NCI-H2081 (cell line): ENCODE measurements at places on chromosomes 5 and 9.

DNA sequence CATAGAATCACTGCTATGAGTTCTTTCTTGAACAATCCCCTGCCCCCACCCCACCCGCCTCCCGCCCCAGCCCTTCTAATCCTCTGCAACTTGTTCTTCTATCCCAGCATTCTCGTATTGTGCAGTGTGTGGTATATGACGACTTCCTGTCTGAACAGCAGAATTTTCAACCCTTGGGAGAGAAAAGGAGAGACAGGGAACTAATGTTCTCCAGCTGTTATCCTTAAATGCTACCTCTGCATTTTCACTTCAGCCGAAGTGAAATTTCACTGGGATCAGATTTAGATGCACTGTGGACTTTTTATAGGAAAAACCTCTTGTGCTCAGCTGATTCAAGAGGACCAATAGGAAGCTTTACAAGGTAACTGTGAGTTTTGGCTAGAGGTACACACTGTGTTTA lies 2.2 kb downstream of the FBXL7 start:
- DNase-seq, result no peak

GRCh38 chr5:22250528-22250927 lies 602.6 kb downstream of the CDH12 start:
- no peak for DNase-seq

GRCh38 chr5:35617435-35618303 lies at the start of gene SPEF2:
Gene SPEF2, plus strand, starts transcription at chr5:35617863. Its CDS starts 135 bp downstream, at chr5:35617998.
- peak; percentile 76 for DNase-seq

DNA sequence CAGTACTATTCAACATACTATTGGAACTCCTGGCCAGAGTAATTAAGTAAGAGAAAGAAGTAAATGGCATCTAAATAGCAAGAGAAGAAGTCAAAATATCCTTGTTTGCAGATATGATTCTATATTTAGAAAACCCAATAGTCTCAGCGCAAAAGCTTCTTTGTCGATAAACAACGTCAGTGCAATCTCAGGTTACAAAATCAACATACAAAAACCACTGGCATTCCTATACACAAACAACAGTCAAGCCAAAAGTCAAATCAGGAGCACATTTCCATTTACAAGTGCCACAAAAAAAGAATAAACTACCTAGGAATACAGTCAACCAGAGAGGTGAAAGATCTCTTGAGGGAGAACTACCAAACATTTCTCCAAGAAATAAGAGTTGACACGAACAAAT lies 1901.9 kb upstream of the ACO1 start:
- no peak for DNase-seq

DNA sequence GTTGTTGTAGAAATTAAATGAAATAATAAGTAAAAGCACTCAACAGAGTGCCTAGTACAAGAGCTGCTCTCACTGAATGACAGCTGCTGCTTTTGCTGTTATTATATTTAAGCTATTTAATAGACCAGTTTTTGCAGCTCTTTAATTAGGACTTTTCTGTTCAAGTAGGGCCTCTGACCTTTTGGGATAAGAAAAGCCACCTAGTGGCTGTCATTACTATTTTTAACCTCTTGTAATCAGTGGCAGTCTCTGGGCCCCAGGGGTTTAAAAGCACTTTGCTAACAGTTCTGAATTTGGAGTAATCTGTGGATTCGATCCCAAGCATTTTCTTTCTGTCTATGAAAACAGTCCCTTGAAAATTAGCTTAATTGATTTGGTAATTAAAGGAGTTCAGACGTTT lies 121.1 kb downstream of the NUDT12 start:
- no peak for DNase-seq

- no peak for DNase-seq
These were observed 405.4 kb downstream of the ZSWIM6 start for GRCh38 chr5:61737301-61737963.

GRCh38 chr5:181160152-181160754 lies 12.9 kb downstream of the OR2V2 start:
- DNase-seq, result peak; percentile 8

DNA sequence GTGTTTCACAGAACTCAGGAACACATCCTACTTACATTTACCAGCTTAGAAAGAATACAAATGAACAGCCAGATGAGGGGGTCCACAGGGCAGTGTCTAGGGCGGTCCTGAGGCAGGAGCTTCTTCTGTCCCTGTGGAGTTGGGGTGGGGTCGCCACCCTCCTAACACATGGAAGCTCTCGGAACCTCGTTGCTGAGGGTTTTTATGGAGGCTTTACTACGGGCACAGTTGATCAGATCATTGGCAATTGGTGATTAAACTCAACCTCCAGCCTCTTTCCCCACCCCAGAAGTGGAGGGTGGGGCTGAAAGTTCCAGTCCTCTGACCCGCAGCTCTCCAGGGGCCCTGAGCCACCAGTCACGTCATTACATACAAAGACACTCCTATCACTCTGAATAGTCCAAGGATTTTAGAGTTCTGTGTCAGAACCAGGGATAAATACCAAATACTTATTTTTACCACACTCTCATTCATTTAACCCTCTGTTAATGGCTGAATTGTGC lies 156.9 kb downstream of the COL23A1 start:
- DNase-seq, result no peak

GRCh38 chr5:56450766-56451165 lies 217.6 kb upstream of the ANKRD55 start:
- no peak for DNase-seq

DNA sequence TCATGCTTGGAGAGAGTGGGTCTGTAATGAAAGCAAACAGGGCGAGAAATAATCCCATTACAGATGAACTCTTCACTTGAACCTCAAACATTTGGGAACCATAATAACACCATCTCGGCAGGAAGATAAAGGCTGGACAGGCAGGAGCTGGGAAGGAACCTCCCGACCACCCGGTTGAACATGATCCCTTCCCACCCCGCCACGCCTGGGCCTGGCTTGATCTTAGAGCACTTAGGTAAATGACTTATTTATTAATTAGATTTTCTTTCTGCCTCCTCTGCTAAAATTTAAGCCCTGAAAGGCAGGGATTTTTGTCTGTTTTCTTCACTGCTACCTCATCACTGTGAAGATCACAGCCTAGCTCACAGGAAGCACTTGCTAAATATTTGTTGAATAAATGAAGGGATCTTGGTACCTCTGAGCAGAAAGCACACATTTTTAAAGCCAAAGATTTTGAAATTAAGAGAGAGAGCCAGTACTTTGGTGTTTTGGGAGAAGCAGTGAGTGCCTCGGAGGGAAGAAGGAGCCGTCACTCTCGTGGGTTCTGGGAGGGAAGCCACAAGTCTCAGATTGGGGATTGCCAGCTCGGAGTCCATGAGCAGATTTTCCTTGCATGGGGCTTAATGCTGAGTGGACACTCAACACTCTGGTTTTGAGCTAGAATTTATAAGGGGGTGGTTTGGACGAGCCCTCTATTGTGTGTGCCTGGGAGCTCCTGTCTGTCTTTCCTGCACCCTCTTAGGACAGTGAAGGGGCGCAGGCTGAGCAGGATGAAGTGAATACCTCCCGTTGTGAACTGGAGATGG lies 133.3 kb downstream of the MACROH2A1 start:
- no peak for DNase-seq

DNA sequence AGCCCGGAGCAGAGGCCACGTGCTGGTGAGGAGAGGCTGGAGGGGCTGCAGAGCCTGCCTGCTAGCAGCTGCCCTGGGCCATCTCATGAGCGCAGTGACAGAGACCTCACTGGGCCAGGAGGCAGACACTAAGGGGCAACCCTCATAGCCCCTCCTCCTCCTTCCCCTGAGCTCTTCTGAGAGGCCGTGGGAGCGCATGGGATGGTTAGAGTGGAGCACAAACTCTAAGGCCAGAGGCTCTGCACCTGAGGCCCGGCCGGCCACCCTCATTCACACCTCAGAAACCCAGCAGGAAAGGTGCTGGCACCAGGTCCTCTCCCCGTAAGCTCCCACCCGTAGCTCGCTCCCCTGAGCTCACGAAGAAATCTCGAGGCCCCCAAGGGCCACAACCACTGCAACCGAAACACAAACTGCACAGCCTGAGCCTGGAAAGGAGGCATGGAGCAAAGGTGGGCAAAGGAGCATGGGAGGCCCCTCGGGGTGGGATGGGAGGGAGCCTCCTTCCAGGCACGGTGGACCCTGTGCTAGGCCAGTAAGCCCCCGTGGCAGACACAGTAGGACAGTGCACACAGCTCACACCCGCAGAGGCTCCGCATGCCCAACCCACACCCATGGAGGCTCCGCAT lies 17.7 kb downstream of the CAMSAP1 start:
- no peak for DNase-seq

- no peak for DNase-seq
These were observed 71.5 kb upstream of the PALM2AKAP2 start for GRCh38 chr9:109708451-109708945.

DNA sequence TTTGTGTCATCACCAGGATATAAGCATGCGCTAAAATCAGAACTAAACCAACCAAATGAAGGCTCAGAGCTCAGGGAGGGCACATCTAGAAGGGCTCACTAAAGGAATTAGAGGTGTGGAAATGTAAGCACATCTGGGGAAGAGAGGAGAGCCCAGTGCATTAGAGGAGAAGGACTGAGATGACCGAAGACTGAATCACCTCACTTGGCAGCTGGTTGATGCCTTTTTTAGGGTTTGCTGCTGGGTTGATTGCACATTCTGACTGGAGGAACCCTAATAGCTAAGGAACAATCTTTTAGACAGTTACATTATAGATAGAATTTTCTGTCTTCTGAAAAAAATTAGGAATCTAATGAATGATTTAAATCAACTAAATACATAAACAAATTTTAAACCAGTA lies 8.2 kb upstream of the IFNA21 start:
- no peak for DNase-seq

DNA sequence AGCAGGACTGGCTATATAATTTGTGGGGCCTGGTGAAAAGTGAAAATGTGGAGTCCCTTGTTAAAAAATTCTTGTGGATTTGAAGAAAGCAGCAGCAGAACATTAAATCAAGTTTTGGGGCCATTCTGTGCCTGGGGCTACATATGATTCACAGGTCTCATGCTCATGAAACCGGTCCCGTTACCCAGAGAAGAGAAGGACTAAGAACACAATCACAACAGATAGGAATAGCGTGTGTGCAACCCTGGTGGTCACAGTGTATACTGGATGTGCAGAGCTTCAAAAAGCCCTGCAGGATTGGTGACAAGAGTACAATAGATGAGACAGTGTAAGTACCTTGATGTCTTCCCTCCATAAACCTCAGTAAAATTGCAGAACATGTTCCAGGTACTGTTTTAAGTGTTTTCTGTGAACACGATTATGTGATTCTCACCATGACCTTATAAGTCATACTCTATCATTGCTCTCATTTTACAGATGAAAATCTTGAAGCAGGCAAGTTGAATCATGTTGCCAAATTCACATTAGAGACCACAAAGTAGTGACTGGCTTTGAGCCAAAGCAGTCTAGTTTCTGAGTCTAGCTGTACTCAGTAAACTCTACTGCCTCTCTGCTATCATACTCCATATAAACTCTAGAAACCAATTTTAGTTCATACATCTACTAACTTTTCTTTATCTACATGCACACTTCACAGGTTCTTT lies 636.5 kb downstream of the TAF11L14 start:
- DNase-seq, result no peak

- no peak for DNase-seq
These were observed 177.2 kb upstream of the TUT7 start for GRCh38 chr9:86531273-86531970.

DNA sequence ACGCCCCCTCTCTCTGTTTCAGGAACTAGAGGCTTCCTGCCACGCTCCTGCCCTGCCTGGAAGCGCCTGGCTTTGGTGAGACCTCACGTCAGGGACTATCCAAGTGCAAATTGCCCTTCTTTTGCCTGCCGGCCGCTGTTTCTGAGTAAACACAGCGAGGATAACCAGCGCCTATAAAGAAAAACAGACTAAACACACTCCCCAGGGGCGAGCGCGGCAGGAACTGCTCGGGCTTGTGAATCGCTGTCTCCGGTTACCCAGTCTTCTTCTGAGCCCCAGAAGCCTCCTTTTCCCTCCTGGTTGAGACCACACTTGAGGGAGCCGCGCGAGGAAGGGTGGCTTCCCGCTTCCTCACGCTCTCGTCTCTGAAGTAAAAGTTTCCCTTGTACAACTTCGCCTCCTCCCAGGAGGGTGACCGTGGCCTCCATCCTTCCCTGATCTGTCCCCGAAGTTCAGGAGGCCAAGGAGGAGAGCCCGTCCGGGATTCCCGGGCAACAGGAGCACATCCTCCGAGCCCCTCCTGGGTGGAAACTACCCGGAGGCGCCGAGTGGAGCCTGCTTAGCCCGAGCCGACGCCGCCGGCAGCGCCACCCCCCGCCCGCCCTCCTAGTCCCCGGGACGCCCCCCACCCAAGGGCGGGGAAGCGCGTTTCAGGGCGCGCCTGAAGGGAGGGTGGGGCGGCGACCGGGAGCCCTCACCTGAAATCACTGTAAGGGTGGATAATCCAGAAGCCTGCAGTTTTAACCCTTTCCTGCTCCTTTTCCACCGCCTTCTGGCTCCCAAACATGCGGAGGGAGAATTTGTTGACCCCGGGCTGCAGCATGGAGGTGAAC lies 993 bp downstream of the HCN1 start:
- no peak for DNase-seq

DNA sequence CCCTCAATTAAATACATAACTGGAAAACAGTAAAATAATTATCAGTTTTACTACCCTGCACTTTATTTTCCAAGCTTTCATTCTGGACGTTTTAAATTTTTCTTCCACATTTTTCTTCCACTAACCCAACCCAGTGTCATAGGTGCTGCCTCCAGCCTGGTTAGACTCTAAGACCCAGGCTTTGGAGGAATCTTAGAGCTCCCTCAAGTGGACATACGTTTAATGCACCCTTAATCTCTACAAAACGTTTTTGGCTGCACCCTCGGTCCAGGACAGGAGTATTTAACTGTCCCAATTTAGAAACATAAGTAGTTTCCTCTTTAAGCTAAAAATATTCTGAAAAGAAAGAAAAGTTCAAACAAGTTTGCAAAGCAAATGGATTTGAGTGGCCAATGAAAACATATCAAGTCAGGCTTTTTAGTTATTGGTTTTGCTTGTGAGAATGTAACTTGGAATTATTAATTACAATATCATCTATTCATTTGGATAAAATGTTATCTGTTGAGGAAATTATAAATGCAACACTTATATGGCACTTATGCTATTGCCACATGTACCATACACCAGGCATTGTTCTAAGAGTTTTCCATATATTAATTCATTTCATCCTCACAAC lies 38.9 kb downstream of the CDH6 start:
- DNase-seq, result peak; percentile 85

GRCh38 chr9:93619272-93619775 lies 42.9 kb downstream of the PHF2 start:
- no peak for DNase-seq

DNA sequence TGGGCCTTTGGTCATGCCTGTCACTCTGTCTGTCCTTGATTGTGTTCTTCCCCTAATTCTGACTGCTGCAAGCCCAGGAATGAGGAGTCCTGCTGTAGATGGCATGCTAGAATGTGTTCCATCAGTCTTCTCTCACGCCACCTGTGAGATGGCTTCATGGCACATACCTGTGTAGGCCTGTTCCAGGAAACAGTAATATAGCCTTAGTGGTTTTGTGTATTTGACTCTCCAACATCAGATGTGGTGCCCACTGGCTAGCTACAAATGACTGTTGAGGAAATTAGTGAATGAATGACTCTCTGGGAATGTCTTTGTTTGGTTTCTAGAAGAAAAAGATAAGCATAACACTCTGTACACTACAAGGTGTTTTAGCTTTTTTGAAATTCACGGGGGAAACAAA lies 367.5 kb downstream of the KDM4C start:
- DNase-seq, result no peak

- DNase-seq, result no peak
These were observed 35.3 kb upstream of the SMIM23 start for GRCh38 chr5:171750311-171750788.

GRCh38 chr5:167594750-167595149 lies 696.7 kb upstream of the WWC1 start:
- DNase-seq, result no peak
